ENCODE measurements at places on chromosomes 2 and 18. TPM values are rescaled to one million over a fixed set of nuclear protein-coding genes. Genes with fewer than 3 reads are reported as not detected.

The GALNT3 gene
- 11.3 TPM for total RNA-seq

The OR6B2 gene
- total RNA-seq, result not detected

The IL1F10 gene
- not detected for total RNA-seq

The ERLEC1 gene
- 21.6 TPM for total RNA-seq

The CTIF gene
- total RNA-seq, result 5.9 TPM

The EML6 gene
- total RNA-seq, result 3.1 TPM

The CD8B2 gene
- 7.0 TPM for total RNA-seq

The SKA1 gene
- total RNA-seq, result 47.5 TPM

The SNTG2 gene
- total RNA-seq, result 0.37 TPM

The COL3A1 gene
- 0.23 TPM for total RNA-seq

The RNF125 gene
- 31.9 TPM for total RNA-seq

The GPR35 gene
- total RNA-seq, result 14.4 TPM

The NCKAP5 gene
- total RNA-seq, result not detected

The RSAD2 gene
- 83.0 TPM for total RNA-seq

The CPO gene
- total RNA-seq, result not detected

The FABP1 gene
- not detected for total RNA-seq

The KCNE4 gene
- total RNA-seq, result not detected

The POTEI gene
- total RNA-seq, result not detected

The KCNF1 gene
- total RNA-seq, result not detected
